Tracheal epithelial cell (primary cell): ENCODE measurements at places on chromosomes 16 and 17. TPM values are rescaled to one million over a fixed set of nuclear protein-coding genes. Genes with fewer than 3 reads are reported as not detected.

The DNAAF8 gene
- total RNA-seq, result under 0.01 TPM in 1 of 2 replicates, not detected in the other

The SEPTIN12 gene
- not detected in 2 replicates for total RNA-seq

The HASPIN gene
- 0.43 and 2.2 TPM in 2 replicates for total RNA-seq

The ORC6 gene
- total RNA-seq, result 1.7 and 2.4 TPM in 2 replicates

The PLK1 gene
- 1.9 and 6.0 TPM in 2 replicates for total RNA-seq

The LRRC37A3 gene
- total RNA-seq, result 0.96 and 1.9 TPM in 2 replicates

The KRTAP3-1 gene
- total RNA-seq, result not detected in 2 replicates

The FBXO39 gene
- total RNA-seq, result not detected in 2 replicates

The ZG16B gene
- total RNA-seq, result 0.64 and 1.4 TPM in 2 replicates

The GPR142 gene
- total RNA-seq, result not detected in 2 replicates

The RAMP2 gene
- not detected in 2 replicates for total RNA-seq

The GJD3 gene
- total RNA-seq, result not detected in 2 replicates
